ENCODE measurements at places on chromosomes 4 and X.

DNA sequence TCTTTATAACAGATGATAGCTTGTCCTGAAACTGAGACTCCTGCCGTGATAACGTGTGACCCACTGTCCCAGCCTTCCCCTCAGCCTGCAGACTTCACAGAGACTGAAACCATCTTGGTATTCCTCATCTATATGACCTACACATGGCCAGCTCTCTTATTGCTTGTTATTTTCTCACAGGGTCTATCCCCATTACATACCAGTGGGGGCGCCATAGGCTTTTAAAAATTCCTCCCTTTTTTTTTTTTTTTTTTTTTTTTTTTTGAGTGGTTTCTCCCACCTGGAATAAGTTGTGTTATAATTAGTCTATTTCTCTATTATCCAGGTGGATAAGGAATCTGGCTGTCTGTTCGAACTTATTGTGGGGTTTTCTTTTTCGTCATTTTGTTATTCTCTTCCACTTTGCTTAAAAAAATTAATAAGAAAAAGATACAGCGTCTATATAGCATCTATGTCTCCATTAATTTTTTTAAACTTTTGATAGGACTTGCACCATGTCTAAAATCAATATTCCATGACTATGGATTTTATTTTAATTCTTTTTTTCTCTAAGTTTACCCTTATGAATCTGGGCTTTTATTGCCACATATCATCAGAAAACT, 47.2 kb downstream of the GYG2 start:
- DNase-seq = no peak

GRCh38 chr4:21102667-21103066, 402.4 kb downstream of the PACRGL start:
- no peak for DNase-seq

DNA sequence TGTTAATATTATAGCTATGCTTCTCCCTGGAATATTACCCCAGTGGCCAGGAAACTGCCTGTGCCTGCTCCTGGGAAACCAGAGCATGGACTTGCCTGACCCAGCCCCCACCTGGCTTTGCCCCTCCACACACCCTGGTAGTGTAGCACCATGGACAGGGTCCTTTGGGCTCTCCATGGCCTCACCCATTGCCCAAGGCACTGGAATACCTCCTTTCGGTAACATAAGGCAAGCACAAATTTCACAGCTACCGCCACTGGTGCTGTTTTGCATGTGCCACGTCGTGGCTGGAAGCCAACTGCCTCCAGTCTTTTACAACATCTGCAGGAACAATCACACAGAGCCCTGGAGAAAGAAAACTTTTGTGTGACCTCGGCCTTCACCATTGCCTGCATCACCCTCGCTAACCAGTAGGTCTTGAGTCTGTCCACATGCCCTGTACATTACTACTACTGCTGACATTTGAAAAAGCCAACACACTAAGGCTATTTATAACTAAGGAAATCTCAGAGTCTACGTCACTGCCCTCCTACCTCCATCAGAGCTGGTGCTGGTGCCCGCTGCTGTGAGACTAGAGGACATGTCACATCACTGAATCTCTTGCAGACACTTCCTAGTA, 47.7 kb downstream of the HPGD start:
- DNase-seq = no peak

- no peak for DNase-seq
Observed at GRCh38 chr4:106978046-106978774, 57.9 kb downstream of the DKK2 start.

GRCh38 chrX:148441387-148441786, 59.0 kb upstream of the AFF2 start:
- DNase-seq = no peak

DNA sequence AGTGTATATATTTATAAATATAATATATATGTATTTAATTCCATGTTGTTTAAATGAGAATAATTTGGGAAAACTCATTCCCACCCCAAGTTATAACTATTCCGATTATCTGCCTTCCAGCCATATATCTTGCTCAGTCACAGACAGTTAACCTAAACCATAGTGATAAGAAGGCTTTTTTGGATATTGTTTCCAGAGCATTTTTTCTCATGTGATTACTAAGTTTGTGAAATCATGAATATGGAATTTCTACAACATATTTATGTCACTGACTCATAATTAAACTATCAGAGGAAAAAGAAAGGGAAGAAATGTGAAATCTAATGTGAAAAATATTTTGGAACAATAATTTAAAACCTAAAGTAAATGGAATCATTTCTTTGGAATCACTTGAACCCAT, 1163.5 kb upstream of the PABPC4L start:
- no peak for DNase-seq

GRCh38 chrX:43676971-43677572, 21.0 kb downstream of the MAOA start:
- DNase-seq = no peak

DNA sequence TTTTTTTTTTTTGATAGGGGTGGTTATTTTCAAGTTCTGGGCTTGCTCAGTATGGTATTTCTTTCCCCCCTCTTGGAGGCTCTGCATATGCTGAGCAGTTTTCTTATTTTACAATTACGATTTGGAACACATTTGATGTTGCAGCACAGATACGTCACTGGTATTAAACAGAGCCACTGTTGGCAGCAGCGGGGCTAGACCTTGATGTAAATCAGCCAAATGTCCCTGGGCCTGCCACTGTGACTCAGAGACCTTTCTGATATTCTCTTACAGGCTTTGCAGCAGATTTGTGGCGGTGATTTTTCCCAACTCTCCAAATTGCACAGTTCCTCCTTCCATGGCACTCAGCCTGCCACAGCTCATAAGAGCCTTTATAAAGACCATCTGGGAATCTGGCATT, 81.1 kb downstream of the VMA21 start:
- no peak for DNase-seq

DNA sequence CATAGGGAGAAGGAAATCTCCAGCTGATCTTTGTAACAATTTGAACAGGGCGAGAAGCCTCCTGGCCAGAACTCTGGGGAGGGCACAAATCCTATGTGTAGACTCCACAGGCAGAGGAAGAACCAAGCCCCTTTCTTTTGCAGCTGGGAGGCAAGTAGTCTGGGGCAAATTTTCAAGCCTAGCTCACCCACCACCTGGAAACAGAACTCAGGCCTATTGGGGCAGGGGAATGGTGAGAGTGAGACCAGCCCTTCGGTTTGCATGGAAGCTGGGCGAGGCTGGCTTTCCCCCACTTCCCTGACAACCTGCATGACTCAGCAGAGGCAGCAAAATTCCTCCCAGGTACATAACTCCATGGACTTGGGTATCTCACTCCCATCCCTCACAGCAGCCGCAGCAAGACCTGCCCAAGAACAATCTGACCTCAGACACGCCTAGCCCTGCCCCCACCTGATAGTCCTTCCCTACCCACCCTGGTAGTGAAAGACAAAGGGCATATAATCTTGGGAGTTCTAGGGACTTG, 138.2 kb downstream of the EMCN start:
- no peak for DNase-seq
